ENCODE measurements at places on chromosomes 1 and 21.
A peak's percentile ranks its signal among the peaks of the same experiment; 100 is the strongest.

- DNase-seq: no peak
These were observed 12.8 kb upstream of the OVAAL start for GRCh38 chr1:180545991-180546390.

DNA sequence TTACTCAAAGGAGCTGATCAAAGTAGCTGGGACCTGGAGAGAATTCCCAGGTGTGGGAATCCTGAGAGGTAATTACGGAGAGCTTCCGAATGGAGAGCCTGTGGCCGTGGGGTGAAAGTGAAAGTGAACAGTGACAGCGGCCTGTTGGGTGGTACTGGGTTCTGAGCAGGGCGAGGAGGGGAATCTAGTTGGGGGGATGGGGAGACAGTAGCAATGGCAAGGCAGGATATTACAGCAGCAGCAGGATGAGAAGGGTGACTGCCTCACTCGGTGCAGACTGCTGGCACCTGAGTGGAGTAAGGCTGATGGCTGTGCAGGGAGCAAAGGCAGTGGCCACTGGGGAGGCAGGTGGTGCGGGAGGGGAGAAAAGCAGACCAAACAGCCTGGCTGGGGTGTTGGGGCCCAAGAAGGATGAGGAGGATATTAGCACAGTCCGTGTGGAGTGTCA is 70.3 kb upstream of the PRDX6 start:
- DNase-seq: no peak

DNA sequence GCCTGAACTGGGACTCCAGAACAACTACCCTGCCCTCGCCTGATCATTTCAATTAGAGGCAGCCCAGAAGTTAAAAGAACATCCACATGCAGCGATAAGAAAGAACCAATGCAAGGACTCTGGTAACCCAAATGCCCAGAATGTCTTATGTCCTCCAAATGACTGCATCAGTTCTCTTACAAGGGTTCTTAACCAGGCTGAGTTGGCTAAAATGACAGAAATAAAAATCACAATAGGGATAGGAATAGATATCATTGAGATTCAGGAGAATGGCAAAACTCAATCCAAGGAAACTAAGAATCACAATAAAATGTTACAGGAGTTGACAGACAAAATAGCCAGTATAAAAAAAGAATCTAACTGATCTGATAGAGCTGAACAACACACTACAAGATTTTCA is 80.1 kb upstream of the PTGFR start:
- DNase-seq: no peak

GRCh38 chr1:185719021-185719420 is 15.2 kb upstream of the HMCN1 start:
- peak; percentile 94 for DNase-seq

DNA sequence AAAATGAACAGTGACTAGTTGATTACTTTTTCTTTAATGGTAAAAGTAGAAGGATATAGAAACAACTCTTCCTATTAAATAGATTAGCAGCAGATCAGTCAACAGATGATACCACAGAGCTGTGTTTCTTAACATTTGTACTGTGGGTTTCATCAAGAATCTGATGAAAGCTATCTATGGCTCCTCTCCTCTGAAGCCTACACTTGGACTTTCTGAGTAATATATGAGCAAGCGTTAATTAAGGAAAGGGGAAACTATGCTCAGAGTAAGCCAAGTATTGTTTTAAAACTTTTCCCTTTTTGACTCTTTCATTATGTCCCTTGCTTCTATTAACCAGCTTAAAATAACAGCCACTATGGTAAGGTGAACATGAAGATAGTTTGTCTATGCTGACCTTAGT is 10.8 kb downstream of the ARID4B start:
- no peak for DNase-seq

GRCh38 chr1:65756616-65757015 is 36.1 kb upstream of the PDE4B start:
- DNase-seq: no peak

DNA sequence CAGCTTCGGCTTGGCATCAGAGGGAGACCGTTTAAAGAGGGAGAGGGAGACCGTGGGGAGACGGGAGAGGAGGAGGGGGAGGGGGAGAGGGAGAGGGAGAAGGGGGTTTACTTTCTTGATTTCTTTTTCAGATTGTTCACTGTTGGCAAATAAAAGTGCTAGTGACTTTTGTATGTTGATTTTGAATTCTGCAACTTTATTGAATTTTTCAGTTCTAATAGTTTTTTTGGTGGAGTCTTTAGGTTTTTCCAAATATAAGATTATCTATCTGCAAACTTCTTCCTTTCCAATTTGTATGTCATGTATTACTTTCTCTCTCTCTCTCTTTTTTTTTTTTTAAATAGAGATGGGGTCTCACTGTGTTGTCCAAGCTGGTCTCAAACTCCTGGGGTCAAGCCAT is 104.0 kb downstream of the PPP1R12B start:
- no peak for DNase-seq

GRCh38 chr1:219310181-219310728 is 136.6 kb downstream of the LYPLAL1 start:
- peak; percentile 84 for DNase-seq

DNA sequence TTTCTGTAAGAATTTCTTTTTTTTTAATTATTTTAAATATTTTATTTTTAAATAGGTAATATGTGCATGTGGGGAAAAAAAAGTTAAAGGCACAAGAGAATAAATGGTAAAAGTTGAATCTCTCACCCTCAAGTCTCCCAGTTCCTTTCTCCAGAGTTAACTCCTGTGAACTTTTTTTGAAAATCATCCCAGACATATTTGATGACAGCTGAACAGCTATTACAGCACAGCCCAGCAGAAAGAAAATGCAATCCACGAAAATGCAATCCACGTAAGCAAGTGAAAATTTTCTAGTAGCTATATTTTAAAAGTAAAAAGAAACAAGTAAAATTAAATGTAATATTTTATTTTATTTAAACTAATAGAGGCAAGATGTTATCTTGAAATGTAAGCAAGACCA is 310.0 kb upstream of the RUNX1 start:
- DNase-seq: no peak

- DNase-seq: no peak
These were observed 207.5 kb upstream of the JUN start for GRCh38 chr1:58991305-58991704.

- DNase-seq: no peak
These were observed 264.2 kb downstream of the NPHP4 start for GRCh38 chr1:5727871-5728643.

GRCh38 chr21:35428489-35428888 is 379.4 kb upstream of the RUNX1 start:
- peak; percentile 10 for DNase-seq

DNA sequence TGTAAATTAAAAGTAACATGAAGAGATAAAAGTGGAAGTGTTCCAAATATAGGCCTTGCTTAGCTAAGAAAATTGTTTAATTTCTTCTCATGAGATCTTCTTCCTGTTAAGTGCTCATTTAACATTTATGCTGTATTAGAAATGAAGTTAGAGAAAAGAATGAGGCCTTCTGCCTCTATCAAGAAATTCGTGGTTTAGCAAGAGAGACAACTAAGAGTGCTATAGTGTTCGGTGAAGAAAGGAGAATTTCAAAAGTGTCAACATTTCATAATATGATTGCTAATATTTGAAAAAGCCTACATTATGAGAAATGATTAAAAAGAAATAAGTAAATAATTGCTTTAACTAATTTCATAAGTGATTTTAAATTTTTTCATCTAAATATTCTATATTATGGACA is 18.8 kb upstream of the MNDA start:
- DNase-seq: no peak

DNA sequence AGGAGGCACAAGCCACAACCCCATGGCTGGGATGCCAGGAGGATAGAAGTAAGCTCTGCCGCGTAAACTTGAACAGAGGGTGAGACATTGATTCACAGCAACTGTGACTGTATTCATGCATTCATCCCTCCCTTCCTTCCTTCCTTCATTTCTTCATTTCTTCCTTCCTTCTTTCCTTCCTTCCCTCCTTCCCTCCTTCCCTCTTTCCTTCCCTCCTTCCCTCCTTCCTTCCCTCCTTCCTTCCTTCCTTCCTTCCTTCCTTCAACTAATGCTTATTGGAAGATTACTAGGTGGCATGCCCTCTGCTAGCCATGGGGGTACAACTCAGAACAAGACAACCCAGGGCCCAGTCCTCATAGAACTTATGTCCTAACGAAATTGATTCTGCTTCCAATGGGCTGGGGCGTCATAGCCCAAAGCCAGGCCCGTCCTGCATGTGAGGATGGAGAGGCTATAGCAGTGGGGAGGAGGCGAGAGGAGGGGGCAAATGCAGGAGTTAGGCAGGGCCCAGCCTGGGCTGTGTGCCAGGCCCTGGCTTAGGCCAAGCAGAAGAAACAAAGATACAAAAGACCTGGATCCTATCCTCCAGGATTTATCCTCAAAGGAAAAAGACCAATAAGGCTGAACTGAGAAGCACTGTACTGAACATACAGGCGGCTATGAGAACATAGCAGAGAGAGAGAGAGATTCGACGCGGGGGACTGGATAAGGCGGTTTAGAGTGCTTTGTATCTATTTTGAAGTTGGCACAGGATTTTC is 24.4 kb upstream of the PAXBP1 start:
- no peak for DNase-seq

GRCh38 chr1:68808351-68808750 is 311.5 kb upstream of the DEPDC1 start:
- no peak for DNase-seq

DNA sequence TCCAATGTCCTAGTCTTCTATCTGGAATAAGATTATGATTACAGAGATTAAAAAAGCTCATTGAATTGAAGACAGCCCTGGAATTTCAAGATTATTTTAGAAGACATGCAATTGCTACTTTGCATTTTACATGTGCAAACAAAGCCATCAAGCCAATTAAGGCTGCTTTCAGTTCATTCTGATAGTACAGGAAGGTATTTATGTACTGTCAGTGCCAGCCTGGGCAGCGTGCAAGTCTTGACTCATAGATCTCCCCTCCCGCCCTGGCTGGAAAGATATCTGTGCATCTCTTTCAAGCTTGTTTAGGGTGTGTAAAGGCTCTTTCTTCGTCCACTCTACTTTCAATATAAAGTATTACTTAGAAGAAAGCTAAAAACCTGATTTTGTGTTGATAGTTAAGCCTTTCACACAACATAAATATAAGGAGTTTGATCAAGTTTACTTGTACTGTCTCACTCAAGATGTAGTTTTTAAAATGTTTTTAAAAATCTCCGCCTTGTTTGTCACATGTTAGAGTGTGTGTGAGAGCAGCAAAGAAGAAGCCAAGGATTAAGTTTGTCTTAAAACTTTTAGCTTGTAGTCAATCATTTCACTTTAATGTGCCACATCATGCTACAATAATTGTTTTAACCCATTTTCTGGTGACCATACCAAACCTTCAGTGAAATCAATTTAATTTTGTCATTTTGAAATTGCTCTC is 13.6 kb upstream of the LYPLAL1 start:
- DNase-seq: peak; percentile 10

- no peak for DNase-seq
These were observed 10.2 kb upstream of the CDC7 start for GRCh38 chr1:91490501-91490900.

GRCh38 chr21:38350684-38351083 is 93.9 kb downstream of the KCNJ15 start:
- peak; percentile 50 for DNase-seq

DNA sequence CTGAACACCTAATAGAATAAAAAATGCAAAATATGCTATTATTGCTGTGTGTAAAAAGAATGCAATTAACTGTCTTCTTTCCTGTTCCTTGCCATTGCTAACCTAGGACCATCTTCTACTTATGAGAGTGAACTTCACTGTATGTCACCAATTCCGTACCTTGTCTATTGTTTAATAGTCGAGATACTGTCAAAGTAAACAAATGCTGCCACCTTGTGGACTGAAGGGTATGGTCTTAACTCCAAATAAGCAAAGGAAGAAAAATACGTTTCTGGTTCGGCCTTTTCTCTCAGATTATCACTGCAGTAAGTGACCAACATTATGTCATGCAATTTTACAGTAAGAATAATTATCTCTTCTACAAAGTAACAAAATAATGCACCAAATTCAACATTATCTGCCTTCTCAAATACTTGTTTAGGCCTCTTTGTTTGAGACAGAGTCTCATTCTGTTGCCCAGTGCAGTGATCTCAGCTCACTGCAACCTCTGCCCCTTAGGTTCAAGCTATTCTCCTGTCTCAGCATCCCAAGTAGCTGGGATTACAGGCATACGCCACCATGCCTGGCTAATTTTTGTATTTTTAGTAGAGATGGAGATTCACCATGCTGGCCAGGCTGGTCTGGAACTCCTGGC is 133.4 kb downstream of the COP1 start:
- DNase-seq: peak; percentile 54

- peak; percentile 69 for DNase-seq
These were observed 29.3 kb upstream of the USP1 start for GRCh38 chr1:62407398-62408009.

- DNase-seq: no peak
These were observed 6.7 kb downstream of the PLEKHG5 start for GRCh38 chr1:6484826-6485167.

DNA sequence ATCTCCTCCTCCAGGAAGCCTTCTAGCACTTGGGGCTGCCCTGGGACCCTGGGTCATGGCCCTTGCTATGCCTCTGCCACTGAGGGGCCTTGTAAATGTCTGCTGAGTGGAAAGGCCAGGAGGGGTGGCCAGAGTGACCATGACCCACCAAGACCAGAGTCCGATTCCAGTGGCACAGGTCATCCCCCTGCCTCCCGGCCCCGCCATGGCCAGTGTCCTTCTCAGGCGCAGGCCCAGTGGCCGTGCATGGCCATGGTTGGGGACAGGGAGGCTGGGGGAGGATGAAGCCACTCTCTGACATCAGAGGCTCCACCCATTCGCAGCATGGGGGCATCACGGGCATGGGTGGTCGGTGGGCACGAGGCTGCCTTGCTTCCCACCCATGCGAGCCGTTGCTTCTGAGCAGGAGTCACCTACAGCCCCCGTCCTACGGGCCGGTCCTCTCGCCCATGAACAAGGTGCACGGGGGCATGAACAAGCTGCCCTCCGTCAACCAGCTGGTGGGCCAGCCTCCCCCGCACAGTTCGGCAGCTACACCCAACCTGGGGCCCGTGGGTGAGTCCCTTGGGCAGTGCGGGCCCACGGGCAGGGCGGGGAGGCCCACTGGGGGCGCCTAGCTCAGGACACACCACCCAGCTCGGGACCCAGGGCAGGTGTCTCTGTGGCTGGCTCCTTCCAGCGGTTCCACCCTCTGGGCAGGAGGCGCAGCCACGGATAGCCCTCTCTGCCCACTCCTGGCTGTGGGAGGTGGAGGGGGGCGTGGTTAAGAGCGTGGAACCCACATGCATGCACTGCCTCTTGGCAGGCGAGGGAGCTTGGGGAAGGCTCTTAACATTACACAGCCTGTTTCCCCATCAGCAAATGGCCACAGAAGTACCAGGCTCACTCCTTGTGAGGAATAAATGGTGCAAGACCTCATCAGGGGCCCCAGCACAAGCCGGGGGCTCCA is 22.4 kb upstream of the CCDC27 start:
- DNase-seq: no peak

- DNase-seq: peak; percentile 94
These were observed 57.8 kb downstream of the FOXO6 start for GRCh38 chr1:41418857-41419583.

- DNase-seq: no peak
These were observed 36.6 kb downstream of the CCDC185 start for GRCh38 chr1:223429821-223430220.

DNA sequence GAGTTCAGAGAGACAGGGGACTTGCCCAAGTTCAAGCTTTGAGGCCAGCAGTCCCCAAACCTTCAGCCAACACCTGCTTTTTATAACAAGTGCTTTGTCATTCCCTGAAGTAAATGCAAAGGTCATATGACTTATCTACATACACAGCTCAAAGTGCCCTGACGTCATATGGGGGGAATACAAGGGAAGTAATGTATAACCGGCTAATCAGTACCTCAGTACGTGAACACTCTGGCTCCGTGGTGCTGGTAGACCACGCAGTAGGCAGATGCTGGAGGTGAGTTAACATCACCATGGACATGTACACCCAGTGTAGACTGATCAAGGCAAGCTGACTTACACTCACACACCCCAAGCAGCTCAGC is 60.0 kb downstream of the BACE2 start:
- no peak for DNase-seq

All from M059J (cell line).